ENCODE measurements at places on chromosomes 12 and 14. TPM values are rescaled to one million over a fixed set of nuclear protein-coding genes. Genes with fewer than 3 reads are reported as not detected.

The ADAMTS20 gene
- total RNA-seq, result not detected

The SLC25A29 gene
- total RNA-seq, result 19.9 TPM

The KLRF2 gene
- total RNA-seq, result not detected

GRCh38 chr14:99468836-99469592 is 11.6 kb downstream of the SETD3 start:
- DNase-seq, result no peak

DNA sequence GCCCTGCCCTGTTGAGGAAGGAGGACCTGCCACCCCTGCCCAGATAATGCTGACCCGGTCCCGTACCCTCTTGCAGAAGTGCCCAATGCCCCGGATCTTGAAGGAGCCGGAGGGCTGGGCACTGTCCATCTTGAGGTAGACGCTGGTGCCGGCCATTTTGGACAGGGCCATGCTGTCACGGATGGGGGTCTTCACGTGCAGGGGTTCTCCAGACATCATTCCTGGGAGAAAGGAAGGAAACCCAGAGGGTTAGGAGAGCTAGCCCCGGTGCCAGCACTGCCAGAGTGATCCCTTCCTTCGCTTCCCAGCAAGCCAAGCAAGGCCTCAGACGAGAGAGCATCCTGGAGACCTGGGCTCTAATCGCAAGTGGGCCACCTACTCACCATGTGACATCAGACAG is 4.2 kb downstream of the SDS start:
- peak; percentile 57 for DNase-seq

- peak; percentile 54 for DNase-seq
Observed at GRCh38 chr14:102417001-102417431, 54.3 kb downstream of the TECPR2 start.

DNA sequence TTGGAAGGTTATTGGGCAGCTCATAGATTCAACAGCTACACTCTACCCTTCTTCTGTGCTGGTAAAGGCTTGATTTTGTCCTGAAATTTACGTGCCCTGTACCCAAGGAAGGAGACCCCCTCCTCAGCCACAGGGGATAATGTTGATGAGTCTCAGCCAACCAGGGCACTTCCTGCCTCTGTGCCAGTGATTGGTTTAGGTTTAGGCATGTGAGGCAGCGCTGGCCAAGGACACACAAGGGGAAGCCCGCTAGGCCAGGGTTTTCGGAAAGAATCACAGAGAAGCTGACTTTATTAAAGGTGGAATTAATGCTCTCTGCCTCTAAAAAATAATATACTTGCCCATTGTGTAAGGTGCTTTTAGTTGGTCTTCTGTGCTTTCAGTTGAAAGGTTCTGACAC is 15.4 kb upstream of the CTDSP2 start:
- no peak for DNase-seq

DNA sequence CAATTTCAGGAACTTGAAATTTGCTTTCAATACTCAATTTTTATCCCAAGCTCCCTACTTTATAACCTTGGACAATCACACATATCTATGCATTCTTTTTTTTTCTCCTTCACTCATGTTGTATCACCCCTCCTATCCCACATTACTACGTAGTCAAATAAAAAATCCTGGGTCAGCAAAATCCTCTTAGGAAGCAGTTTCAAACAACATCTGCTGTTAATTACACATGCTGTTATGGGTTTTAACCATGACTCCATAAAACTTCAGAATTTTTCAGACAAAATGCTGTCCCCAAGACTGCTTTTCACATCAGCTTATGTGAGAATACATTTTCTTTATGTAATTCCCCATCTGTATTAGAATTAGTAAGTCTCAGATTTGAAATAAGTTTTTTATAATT is 61.7 kb downstream of the LRFN5 start:
- no peak for DNase-seq

DNA sequence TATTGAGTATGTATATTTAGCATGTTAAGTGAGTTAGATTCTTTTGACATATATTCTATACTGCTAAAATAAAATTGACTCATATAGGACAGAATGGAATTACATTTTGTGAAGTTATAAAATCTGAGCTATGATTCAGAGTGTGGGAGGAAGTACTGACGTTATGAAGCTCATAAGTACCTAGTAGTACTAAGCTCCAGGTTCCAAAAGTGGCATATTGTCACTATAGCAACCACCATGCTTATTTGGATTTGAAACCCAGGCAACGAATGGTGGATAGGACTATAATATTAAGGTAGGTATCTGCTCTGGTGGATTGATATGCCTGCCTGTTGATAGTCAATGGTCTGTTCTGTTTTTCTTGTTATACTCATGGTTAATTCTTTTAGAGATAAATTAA is 2.2 kb upstream of the FBXO33 start:
- no peak for DNase-seq

All from osteoblast (primary cell).